Activated naive CD8-positive, alpha-beta T cell treated with anti-CD3 and anti-CD28 coated beads for 36 hours (primary cell): ENCODE measurements at places on chromosomes 11 and 22.

- H3K27me3 ChIP-seq = no peaks in the 10 kb centered on the region
- H3K36me3 ChIP-seq = peaks cover 15% of the 10 kb centered on the region
- H3K4me3 ChIP-seq = no peak overlapping the region
- no peak for DNase-seq
- no peak overlapping the region for H3K27ac ChIP-seq
Observed at GRCh38 chr11:31419669-31420068, 50.0 kb downstream of the DNAJC24 start.

DNA sequence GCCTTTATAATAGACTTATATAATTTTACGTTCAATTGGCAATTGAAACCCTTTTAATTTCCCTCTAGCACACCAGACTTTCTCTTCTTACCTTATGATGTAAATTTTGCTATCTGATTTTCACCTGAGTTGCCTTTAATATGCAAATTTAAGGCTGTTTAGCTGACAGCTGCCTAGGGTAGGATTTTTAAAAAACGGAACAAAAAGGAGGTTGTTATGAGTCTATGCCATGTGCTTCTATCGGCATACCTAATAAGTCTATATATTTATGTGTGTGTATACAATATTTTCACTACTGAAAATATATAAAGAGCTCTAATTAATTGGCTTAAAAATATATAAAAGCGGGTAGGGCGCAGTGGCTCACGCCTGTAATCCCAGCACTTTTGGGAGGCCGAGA lies 11.8 kb upstream of the SELENOH start:
- H3K27me3 ChIP-seq = no peaks in the 10 kb centered on the region
- no peak overlapping the region for H3K27ac ChIP-seq
- DNase-seq = no peak

DNA sequence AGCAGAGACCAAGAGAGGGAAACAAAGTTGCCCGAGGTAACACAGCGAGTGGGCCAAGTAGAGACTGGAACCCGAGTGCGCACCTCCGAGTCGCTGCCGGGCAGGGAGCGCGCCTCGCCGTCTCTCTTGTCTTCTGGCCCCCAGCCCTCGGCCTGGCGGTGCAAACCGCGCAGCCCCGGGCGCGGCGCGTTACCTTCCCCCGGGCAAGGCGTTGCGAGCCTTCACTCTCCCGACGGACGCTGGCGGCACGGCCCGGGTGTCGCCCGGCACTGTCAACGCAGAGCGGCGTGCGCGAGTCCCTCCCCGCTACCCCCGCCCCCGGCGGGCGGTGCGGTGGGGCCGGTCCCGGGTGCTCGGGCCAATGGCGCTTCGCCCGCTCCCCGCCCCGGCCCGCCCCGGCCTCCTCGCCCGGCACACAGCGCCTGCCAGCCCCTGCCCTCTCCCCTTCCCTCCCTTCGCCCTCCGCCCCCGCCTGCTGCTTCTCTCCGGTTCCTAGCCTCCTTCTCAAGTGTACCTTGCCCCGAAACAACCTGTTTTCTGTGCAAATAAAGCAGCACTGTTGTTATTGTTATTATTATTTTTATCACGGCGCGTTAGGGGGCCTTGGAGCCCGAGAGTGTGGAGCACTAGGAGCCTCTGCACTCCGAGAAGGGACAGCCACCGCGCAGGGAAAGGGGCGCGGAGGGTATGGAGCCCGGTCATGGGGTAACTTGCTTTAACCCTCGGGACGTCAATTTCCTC lies at the start of gene SYTL2:
Gene SYTL2 (minus strand): TSS at position 271 of the 741 bp plus-strand sequence. CDS start 53,416 bp downstream, outside the sequence.
- DNase-seq = peak; percentile 81
- H3K4me3 ChIP-seq = peak within 1 kb of the TSS; percentile 82
- peaks cover 27% of the 10 kb centered on the region for H3K4me1 ChIP-seq
- peaks cover 7% of the 10 kb centered on the region for H3K27me3 ChIP-seq

- H3K27ac ChIP-seq = no peak overlapping the region
- H3K4me1 ChIP-seq = peaks cover 7% of the 10 kb centered on the region
- no peak overlapping the region for H3K4me3 ChIP-seq
- no peak for DNase-seq
- peaks cover 59% of the 10 kb centered on the region for H3K27me3 ChIP-seq
Observed at GRCh38 chr11:65798882-65799281, 12.0 kb downstream of the OVOL1 start.
